Right cardiac atrium (tissue), 5 donors: ENCODE measurements at places on chromosomes 2 and 18. TPM values are rescaled to one million over a fixed set of nuclear protein-coding genes. Genes with fewer than 3 reads are reported as not detected.

DLX1 gene
- 0.23 TPM for polyA plus RNA-seq

ITPRID2 gene
- polyA plus RNA-seq = 27.8 TPM

LIMS3 gene
- polyA plus RNA-seq = 2.0 TPM

MOCOS gene
- 0.14 TPM for polyA plus RNA-seq

LRP1B gene
- 0.23 TPM for polyA plus RNA-seq
